ENCODE measurements at places on chromosomes 4 and X.

DNA sequence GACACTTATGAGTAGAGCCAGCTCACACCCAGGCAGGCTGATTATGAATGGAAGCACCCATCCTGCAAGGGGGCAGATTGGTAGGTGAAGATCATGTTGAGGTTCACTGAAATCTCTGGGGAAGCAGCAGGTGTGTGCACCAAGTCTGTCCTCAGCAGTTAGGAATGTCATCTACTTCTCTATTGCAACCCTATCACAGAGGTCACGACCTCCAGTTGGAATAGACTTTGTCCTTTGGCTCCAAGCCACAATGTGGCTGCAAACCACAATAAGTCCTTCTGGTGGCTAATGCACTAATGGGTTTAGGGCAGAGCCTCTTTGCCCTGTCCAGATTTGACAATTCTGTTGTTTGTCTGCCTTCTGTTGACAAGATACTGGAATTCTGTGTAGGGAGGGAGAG lies 1056.7 kb downstream of the PCDH19 start:
- DNase-seq = no peak

DNA sequence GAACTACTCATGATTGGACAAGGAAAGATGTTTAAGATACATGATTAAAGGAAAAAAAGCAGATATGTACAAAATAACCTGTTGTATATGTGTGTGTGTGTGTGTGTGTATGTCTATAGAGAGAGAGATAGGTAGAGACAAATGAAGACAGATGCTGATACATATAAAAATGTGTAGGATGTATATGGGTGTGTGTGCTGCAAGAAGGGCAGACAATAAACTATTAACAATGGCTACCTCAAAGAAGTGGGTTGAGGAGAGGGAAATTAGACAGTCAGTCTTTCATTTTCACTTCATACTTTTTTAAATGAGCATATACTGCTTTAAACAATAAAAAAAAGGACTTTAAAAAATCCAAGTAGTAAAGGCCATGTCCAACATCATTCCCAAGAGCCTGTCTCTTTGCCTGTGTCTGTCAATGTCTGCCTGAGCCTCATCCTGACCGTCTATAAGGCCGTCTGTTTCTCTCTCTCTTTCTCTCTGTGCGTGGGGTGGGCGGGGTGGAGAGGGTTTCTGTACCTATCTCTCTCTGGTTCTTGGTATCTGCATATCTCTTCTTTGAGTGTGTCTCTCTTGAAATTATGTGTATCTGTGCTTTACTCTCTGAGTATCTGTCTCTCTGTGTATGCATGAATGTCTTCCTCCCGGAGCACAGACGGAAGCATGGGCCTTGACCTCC lies 62.8 kb downstream of the LRBA start:
- no peak for DNase-seq

DNA sequence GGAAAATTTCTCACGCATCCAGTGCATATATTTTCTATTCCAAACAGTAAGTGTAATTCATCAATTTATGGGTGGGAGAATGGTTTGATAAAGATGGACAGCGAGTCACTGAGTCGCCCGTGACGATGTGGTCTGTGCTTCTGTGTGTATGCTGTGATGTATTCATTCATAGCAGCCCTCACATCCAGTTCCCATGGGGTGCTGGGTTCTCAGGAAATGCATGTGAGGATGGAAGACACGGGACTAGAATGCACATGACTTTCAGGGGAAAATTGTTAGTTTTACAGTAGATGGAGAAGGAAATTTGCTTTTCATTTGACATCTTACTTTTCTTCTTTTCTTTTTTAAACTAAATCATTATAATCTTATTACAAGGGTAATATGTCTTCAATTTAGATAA lies 152.9 kb downstream of the STOX2 start:
- DNase-seq = no peak

GRCh38 chr4:36159208-36159607 lies 85.1 kb downstream of the ARAP2 start:
- DNase-seq = no peak

DNA sequence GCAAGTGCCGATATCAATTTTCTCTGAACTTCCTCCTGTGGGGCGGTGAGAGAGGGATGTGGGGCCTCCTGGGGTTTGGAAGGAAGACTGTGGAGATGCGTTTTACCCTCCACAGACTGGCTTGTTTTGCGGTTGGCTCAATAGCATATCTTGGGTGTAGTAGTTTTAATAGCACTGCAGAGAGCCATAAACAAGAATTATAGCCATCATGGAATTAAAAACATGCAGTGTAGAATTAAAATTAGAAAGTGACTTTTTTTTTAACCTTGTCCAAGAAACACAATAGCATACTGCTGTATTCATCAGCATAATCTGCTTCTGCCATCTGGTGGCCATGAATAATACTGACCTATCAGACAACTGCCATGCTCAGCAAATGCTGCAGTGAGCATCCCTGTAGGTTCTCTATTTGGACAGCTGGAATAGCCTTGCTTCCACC lies 47.3 kb upstream of the SCML1 start:
- DNase-seq = no peak

- DNase-seq = no peak
These were observed 147.4 kb downstream of the COL25A1 start for GRCh38 chr4:109155084-109155483.

GRCh38 chr4:41006141-41006540 lies 208.2 kb downstream of the APBB2 start:
- no peak for DNase-seq

GRCh38 chrX:12932244-12932643 lies 25.8 kb downstream of the TLR8 start:
- no peak for DNase-seq

- DNase-seq = no peak
These were observed 345.1 kb upstream of the HS3ST1 start for GRCh38 chr4:11773798-11774197.

DNA sequence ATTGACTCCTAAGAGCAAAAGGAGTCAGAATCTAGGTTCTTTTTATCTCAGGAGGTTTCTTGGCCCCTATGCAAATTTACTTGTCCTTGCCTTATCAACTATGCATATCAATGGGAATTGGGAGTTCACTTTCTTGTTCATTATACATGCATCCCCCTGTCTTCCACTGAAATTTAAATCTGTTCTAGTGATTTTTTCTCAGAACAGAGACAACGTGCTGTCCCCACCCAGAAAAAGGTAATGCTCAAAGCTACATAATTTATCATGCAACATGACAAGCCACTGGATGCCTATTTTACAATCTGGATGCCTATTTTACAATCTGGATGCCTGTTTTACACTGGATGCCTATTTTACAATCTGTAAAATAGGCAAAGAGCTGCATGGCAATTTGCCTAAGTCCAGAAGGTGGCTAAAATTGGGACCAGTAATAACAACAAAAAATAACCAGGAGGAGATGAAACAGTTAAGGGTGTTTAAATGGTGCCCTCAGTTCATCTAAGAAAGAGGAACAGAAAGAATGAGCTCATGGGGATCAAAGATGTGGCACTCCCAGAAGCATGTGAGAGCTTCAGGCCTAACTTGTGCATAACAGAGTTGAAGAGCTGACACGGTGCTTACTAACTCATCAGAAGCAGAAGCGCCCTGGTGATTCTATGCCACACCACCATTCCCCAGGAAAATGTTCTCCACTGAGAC lies 537.8 kb upstream of the BOD1L1 start:
- no peak for DNase-seq

DNA sequence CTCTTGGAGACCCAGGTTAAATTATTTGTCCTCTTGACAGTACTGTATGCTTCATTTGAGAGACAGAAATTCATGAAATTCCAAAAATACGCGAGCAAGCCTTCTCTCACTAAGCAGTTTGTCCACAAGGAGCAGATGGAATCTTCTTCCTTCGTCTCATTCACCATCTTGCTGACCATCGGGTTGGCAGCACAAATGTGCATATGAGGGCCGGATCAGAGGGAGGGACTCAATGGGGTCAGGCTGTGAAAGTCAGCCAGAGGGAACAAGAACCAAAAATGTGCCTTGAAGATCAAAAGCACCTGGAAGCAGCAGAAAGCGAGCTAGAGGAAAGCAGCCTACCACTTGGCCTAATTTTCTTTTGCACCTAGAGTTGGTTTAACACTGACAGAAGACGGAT lies 16.4 kb downstream of the NHSL2 start:
- DNase-seq = no peak

DNA sequence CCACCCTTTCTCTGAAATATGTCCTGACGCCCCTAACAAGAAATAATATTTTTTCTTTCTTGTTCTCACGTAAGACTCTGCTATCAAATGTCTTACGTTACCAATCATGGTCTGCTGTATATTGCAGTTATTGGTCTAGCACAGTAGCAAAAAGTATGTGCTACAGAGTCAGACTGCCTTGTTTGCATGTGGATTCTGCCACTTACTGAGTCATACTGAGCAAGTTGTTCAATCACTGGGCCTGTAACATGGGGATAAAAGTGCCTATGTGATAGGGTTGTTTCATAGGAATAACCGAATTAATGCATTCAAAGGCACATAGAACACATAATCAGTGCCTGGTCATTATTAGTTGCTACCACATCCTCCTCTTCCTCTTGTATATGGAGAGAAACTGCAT lies 14.1 kb downstream of the RPGR start:
- no peak for DNase-seq

GRCh38 chr4:159150396-159150795 lies 47.5 kb downstream of the RAPGEF2 start:
- no peak for DNase-seq

DNA sequence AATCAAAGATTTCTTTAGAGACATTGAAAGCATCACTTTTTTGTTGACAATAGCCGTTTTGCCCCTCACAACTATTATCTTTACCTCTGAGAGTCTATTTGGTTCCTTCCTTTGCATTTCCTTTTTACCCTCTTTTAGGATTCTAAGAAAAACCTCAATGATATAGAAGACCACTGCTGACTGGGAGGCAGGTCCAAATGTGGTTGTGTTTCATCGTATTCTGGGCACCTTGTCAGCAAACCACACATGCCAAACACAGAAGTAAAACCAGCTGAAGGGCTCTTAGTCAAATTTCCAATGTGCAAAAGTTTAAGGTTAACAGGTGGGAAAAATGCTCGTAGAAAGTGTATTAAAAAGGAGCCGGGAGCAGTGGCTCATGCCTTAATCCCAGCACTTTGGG lies 5.1 kb upstream of the PRMT9 start:
- no peak for DNase-seq

DNA sequence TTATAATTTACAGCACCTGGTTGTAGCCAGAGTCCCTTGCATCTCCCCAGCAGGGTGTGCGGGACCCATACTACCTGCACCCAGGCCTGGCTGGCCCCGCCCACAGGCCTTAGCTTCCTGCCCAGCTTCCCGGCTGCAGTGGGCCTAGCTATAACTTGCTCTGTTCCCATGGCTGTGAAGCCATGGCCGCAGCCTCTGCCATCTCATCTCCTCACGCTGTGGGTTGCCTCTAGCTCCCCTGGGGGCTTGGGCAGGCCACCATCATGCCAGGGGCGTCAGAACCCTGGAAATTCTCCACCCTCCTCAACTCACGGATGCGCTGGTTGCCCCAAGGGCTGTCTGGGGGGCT lies 26.1 kb upstream of the SORBS2 start:
- no peak for DNase-seq

- no peak for DNase-seq
These were observed 99.8 kb upstream of the CASK start for GRCh38 chrX:42023122-42023521.

DNA sequence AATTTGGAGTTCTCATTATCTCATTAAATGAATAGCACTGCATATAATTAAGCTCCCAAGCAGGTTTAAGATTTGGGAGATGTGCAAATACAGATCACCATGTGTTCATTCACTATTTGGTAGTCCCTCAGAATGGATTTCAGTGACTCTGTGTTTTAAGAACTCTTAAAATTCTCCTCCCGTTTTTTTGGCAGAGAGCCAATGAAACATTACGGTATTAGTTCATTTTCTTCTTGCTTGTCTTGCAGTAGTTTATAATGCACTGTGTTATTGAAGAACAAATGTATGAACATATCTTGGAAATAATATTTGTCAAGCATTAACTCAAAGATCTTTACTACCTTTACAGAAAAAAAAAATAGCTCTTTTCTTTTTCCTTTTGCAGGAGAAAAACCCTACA lies 32.7 kb downstream of the KLF3 start:
- DNase-seq = no peak

GRCh38 chr4:73481358-73481757 lies at the start of gene AFM:
TSS of gene AFM (plus strand) at chr4:73481745. CDS start at chr4:73481776, 31 bp downstream.
- no peak for DNase-seq

GRCh38 chr4:150278206-150278605 lies 200.0 kb downstream of the DCLK2 start:
- no peak for DNase-seq

DNA sequence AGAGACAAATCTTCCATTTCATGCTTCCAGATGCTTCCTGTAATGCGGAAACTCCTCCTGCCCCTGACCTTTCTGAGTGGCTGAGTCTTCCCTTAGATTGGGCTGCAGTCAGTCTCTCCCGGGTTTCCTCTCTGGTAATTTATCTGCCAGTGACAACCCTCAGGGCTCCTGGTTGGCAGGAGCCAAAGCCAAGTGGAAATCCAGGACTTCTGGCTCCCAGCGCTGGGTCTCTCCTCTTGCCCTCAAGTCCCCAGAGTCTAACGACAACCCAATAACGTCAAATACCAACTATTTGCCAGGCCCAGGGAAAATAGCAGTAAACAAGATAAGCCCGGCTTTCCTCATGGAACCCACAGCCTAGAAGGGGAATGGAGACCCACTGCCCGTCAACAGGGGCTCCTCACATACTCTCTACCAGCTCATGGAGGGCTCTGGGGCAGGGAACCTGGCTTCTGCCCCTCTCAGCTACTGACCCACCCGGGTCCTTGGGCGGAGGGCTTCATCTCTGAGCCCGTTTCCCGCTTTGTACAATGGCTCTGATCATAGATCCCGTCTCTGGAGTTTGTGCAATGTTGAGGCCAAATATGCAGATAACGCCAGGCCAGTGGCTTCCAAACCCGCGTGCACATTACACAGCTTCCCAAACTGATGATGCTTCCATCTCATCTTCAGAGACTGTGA lies 1.1 kb upstream of the TBC1D14 start:
- no peak for DNase-seq

DNA sequence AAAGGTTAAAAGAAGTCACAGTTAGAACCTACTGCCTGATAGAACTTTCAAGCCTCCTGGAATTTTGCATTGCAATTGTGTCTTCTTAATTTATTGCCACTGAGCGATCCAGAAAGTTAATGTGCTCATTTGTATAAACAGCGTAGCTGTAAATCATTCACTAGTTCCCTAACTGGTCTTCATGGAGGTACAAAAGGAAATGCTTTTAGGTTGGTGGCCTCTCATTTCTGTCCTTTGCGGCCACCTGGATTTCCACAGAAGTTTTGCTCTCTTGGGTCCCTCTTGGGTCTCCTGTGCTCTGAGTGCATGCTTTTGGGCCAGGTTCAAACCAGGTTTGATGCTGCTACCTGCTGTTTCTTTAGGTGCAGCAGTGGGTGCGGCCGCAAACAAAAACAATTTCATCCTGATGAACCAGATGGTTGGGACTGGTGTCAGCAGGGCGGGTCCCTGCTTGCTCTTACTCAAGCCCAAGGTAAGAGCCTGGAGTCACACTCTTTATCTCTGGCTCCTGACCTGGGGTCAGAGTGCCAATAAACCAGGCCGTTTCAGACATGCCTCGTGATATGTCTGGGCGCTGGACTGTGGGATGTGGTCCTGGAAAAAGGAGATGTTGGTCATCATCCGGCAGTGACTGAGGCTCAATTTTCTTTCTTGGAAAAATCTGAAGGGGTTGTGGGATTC lies 270.1 kb downstream of the PTTG2 start:
- no peak for DNase-seq

- DNase-seq = no peak
These were observed 340.3 kb upstream of the GRID2 start for GRCh38 chr4:91963486-91963885.

- no peak for DNase-seq
These were observed 34.6 kb downstream of the MAP9 start for GRCh38 chr4:155342142-155342541.

All from stimulated activated CD8-positive, alpha-beta memory T cell treated with anti-CD3 and anti-CD28 coated beads, Interleukin-15, amount 100 ng/mL, for 1 hour (primary cell).